RPMI8226 (cell line): ENCODE measurements at places on chromosomes 4 and X.
A peak's percentile ranks its signal among the peaks of the same experiment; 100 is the strongest.

DNA sequence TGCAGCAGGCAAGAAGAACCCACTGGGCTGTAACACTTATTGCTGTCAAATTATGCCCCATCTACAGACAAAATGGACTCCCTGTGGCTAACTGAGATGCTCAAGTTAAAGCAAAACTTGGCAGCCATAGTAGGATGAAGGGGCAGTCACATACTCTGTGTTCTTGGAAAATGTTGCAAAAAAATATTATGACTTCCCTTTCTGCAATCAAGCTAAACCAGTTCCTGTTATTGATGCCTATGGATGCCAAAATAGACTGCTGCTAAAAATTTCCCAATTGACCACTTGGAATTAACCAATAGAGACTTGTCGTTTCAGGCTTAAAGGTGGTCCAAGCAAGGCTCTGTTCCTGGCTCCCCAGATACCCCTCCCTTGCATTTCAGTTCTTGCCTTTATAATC, 49.5 kb downstream of the IQCM start:
- no peak for DNase-seq

GRCh38 chr4:40243386-40243948, 46.6 kb downstream of the RHOH start:
- no peak for DNase-seq

DNA sequence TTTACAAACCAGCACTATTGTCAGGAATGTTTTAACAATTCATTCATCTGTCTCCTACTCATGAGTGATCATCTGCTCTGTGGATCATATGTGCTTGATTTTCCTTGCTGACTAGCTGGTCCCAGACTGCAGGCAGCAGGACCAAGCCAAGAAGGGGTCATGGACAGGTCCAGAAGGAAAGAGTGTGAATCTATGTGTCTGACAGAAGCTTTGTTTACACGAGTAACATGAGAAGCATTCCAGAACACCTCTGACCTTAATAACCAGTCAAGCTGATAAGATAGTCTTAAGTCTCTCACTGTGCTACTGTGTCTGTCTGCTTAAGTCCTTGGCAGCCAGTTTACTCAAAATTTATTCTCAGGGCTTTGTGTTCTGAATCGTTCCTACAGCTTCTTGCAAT, 39.0 kb downstream of the GUCY1A1 start:
- no peak for DNase-seq

DNA sequence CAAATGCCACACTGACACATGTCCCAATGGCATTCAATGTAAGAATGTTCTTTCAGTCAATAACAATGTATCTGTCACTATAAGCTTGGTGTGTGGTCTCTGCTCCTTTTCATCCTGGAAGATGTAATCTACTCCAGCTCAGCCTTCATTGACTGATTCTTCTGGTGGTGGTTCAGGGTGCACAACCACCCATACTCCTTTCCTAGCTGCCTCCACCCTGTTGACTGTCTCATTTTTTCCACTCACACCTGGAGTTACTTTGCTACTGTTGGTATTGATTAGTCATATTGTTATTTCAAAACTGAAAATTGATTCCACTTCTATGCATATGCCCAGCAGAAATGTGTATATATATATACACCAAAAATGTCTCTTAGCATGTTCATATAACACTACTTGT, 140.5 kb downstream of the ASB9 start:
- no peak for DNase-seq

DNA sequence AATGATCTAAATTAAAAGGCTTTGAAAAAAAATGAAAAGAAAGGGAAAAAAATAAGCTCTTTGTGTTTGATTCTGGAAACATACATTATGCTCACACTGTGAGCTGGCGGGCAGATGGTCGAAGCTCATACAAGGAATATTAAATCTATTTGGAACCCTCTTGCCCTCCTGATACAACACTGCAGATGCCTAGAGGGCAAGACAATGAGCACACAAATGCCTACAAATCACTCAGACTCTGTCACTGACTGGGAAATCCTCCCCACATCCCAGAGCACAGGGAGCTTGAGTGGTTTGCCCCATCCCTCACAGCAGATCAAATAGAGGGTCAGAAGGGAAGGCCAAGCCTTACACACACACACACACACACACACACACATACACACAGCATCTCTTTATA, 320.4 kb downstream of the HNRNPD start:
- DNase-seq, result no peak

DNA sequence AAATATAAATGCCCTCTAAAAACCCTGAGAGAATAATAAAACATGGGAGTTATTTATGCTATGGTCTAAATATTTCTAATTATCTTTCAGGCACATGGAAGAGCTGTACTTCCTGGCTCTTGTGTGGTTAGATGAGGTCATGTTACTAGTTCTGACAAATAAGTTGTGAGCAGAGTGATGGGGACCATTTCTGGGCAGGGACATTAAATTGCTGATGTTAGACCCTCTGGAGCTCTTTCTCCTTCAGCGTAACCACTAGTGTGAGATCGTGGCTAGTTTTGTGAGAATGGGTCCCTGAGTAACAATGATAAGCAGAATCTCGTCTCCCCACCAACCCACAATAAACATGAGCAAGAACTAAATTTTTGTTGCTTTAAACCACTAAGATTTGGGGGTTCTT, 108.0 kb downstream of the MAML3 start:
- no peak for DNase-seq

GRCh38 chr4:143616771-143617170, 83.7 kb downstream of the FREM3 start:
- no peak for DNase-seq

- DNase-seq, result no peak
These were observed 56.5 kb upstream of the PHKA2 start for GRCh38 chrX:19040373-19040772.

DNA sequence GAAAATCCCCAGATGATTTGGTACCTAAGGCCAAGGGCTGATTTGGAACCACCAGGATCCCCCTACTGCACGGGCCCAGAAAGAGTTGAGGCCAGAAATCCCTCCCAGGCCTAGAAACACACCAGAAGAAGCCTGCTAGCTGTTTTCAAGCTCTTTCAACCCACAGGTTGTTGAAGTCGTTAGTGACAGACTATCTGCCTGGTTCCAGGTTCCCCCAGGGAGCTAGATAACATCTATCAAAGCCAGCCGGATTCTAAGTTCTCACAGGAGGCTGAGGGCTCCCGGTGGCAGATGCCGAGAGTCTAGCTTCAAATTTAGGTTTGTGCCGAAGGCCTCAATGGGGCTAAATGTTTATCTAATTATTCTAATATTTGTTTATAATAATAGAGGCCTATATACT, 132.0 kb upstream of the ATP6AP2 start:
- DNase-seq, result no peak

DNA sequence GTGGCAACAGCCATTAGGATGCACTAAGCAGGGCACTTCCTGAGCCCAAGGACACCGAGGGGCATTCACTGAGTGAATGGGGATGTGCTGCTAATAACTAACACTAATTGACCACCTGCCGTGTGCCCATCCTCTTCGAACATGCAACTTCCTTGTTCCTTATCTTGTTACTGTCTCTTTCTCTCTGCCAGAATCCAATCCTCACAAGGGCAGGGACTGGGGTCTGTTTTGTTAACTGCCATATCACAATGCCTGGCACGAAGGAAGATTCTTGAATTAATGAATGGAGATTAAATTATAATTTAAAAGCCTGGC, 1.3 kb downstream of the ERAS start:
- no peak for DNase-seq

GRCh38 chrX:7996414-7996813, 69.2 kb upstream of the PNPLA4 start:
- DNase-seq, result peak; percentile 31

GRCh38 chr4:1463088-1463926, 57.1 kb upstream of the NKX1-1 start:
- DNase-seq, result peak; percentile 38
